Lower leg skin (tissue), 4 donors: ENCODE measurements at places on chromosomes 4 and X. TPM values are rescaled to one million over a fixed set of nuclear protein-coding genes. Genes with fewer than 3 reads are reported as not detected.

- DNase-seq: no peak
Observed at GRCh38 chrX:11908371-11908770, 150.3 kb downstream of the MSL3 start.

GRCh38 chrX:24113181-24113580 lies 36.3 kb upstream of the ZFX start:
- no peak for DNase-seq

The RADX gene
- 1.6 TPM for total RNA-seq

The DCK gene
- 25.7 TPM for total RNA-seq

DNA sequence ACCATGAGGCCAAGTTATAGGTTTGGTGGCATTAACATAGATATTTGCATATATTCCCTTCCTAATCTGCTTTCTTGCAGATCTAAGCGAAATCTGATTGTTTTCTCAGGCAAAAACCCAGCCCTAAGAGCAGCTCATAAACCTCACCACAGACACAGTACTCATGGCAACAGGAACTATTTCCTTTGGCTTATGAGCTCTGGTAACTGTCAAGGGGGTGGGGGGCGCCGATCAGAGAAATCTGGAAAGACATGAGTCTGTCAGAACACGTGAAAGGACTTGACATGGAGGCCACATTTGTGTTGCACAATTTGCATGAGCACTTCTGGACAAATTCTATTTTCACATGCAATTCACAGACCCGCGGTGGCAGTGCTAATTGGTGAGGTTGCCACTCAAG lies 83.7 kb downstream of the MGST2 start:
- no peak for DNase-seq

DNA sequence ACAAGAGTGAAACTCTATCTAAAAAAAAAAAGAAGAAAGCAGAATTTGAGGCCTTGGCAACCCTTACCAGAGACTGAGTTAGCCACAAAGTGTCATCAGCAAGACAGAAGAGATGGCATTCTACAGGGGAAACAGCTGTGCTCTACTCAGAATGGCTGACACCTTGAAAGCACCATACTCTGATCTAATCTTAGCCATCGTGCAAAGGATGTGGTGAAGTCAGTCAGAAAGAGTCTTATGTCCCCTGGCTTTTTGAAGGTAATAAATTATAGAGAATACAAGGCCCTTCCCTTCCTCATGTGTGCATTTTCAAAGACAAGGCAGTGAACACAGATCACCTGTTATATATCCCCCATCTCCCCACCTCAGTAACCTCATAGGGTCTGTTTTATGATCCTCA lies 13.2 kb downstream of the CLNK start:
- DNase-seq: no peak

GRCh38 chrX:19846995-19847790 lies 40.2 kb downstream of the SH3KBP1 start:
- DNase-seq: peak; percentile 87

GRCh38 chr4:5389756-5390310 lies 318.5 kb downstream of the EVC2 start:
- DNase-seq: no peak

The MXRA5 gene
- total RNA-seq: 6.0 TPM

The REPS2 gene
- 4.0 TPM for total RNA-seq

- peak; percentile 69 for DNase-seq
Observed at GRCh38 chr4:8756816-8757215, 114.8 kb downstream of the HMX1 start.

DNA sequence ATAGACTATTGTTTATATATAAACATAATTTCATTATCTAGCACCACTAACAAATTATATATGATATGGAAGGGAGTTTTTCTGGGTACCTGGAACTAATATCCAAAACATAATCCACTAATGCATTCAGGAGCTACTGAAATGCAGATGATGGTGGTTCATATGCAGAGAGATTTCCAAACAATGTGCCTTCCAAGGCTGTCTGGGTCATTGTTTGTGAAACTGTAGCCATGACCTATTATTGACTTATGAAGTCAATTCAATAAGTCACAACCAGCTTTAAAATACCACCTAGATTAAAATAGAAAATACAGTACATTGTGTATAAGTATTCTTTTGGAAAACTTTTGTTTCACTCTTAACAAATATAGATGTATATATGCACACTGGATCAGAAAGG lies 237.0 kb upstream of the PRPS2 start:
- DNase-seq: no peak

The MAGEA1 gene
- not detected for total RNA-seq

DNA sequence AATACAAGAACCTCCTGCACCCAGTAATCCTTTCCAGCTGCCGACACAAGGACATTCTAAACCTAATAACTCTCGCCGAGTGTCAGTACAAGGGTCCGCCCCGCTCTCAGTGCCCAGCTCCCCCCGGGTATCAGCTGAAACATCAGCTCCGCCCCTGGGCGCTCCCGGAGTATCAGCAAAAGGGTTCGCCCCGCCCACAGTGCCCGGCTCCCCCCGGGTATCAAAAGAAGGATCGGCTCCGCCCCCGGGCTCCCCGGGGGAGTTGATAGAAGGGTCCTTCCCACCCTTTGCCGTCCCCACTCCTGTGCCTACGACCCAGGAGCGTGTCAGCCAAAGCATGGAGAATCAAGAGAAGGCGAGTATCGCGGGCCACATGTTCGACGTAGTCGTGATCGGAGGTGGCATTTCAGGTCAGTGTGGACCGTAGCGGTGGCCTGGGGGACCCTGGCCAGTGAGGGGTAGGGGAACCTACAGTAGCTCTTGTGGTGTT lies at the start of gene MAOA:
MAOA (plus strand) TSS at position 295 of the 490 bp plus-strand sequence; CDS start at position 338, 43 bp downstream.
- DNase-seq: peak; percentile 88

The TRAM1L1 gene
- total RNA-seq: 1.3 TPM

GRCh38 chr4:40192114-40193015 lies 4.5 kb upstream of the RHOH start:
- no peak for DNase-seq

- no peak for DNase-seq
Observed at GRCh38 chr4:23373261-23373660, 516.6 kb downstream of the PPARGC1A start.

DNA sequence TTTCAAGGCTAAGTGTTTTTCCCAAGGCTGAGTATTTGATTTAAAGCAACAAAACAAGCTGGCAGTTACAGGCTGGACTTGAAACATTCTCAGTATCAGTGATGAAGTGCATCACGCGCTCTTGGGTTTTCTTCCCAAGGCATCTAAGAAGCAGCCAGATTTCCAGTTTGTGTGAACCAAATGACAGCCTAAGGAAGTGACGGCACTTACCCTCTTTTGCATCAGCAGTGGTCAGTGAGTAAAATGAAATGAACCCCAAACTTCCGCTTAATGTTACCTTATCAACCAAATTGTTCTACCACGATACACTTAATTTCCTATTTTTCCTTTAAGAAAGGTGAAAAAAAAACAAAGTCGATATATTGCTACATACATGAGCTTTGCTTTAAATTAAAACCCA lies 15.8 kb upstream of the GYPE start:
- no peak for DNase-seq

The SPANXA1 gene
- total RNA-seq: not detected

The EGFL6 gene
- 0.32 TPM for total RNA-seq

The SPANXD gene
- total RNA-seq: not detected

The KIAA0232 gene
- 19.2 TPM for total RNA-seq

DNA sequence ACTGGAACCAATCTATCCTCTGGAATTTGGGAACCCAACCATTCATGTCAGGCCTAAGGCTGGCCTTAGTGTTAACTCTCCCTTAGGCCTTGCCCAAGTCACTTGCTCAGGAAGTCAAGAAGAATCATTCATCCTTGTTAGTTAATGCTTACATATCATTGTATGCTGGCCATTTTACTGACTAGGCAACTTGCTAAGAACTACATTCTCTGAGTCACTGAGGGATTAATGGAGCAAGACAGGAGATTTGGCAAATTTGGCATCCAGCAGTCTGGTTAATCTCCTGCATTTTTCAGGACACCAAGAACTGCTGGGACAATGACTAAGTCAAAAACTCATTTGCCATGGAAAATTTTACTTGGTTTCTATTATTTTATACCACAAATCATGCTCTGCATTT lies 115.8 kb upstream of the DDIT4L start:
- no peak for DNase-seq

GRCh38 chrX:2627272-2627867 lies 63.7 kb upstream of the CD99 start:
- no peak for DNase-seq

The HEPH gene
- total RNA-seq: 19.6 TPM

The OPRPN gene
- not detected for total RNA-seq

The DMP1 gene
- total RNA-seq: not detected

DNA sequence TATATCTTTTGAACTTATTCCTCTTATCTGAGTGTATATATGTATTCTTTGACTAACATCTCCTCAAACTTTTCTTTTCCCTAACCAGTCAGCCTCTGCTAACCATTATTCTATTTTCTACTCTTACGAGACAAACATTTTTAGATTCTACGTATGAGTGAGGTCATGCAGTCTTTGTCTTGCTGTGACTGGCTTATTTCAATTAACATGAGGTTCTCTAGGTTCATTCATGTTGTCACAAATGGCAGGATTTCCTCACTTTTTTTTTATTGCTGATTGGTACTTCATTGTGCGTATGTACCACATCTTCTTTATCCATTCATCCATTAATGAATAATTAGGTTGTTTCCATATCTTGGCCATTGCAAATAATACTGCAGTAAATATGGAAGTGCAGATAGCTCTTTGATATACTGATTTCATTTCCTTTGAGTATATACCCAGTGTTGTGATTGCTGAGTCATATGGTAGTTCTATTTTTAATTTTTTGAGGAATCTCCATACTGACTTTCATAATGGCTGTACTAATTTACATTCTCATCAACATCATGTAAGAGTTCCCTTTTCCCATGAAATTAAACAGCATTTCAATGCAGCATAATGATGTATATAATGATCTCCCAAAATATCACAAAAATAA lies 80.1 kb downstream of the HS3ST1 start:
- no peak for DNase-seq

The PPID gene
- total RNA-seq: 18.6 TPM

DNA sequence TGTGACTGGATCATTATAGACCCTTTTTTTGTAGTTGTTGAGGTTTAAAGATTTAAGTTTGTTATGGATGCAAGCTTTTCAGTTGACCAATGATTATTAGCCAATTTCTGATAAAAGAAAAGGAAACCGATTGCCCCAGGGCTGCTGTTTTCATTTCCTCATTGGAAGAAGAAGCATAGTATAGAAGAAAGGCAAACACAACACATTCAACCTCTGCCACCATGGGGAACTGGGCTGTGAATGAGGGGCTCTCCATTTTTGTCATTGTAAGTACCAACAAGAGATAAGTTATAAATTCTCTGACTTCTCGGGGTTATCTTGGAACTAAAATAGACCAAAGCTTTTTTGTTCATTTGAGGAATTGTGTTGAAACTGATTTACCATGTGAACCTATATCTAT lies at the start of gene CYBB:
CYBB (plus strand) TSS at position 203 of the 400 bp plus-strand sequence; CDS start at position 222, 19 bp downstream.
- no peak for DNase-seq

The LAS1L gene
- total RNA-seq: 27.2 TPM

DNA sequence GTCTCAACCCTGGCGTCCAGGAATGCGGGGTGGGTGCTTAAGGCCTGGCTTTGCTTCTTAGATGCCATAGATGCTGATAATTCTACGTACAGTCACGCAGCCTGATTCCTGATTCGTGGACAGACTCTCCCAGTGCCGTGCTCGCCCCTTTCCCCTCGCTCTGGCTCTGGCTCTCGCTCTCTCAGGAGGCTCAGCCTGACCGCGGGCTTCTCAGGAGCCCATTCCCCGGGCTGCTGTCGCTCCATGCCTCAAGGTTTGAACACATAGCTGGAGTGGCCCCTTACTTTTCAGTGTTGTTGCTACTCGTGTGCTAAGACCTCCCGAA lies 59.2 kb upstream of the ZC4H2 start:
- no peak for DNase-seq

DNA sequence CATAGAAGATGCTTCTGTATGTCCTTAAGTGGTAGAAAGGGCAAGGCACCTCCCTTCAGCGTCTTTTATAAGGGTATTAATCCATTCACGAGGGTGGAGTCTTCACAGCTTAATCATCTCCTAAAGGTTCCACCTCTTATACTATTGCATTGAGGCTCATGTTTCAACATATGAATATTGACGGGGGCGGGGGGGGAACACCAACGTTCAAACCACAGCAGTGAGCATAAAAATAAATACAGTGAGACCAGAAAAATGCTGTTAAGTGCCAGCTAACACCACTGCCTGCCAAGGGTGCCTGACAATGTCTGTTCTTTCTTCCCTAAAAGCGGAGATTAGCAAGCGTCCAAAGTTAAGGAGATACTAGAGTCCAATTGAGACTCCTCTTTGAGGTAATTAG lies 323.3 kb downstream of the STK32B start:
- no peak for DNase-seq

The SHROOM3 gene
- total RNA-seq: 88.8 TPM

The UGT2B10 gene
- total RNA-seq: not detected

GRCh38 chr4:159015841-159016240 lies 87.0 kb upstream of the RAPGEF2 start:
- no peak for DNase-seq

- no peak for DNase-seq
Observed at GRCh38 chrX:140764401-140764919, 54.9 kb downstream of the LINC00632 start.

The EDNRA gene
- 10.3 TPM for total RNA-seq

DNA sequence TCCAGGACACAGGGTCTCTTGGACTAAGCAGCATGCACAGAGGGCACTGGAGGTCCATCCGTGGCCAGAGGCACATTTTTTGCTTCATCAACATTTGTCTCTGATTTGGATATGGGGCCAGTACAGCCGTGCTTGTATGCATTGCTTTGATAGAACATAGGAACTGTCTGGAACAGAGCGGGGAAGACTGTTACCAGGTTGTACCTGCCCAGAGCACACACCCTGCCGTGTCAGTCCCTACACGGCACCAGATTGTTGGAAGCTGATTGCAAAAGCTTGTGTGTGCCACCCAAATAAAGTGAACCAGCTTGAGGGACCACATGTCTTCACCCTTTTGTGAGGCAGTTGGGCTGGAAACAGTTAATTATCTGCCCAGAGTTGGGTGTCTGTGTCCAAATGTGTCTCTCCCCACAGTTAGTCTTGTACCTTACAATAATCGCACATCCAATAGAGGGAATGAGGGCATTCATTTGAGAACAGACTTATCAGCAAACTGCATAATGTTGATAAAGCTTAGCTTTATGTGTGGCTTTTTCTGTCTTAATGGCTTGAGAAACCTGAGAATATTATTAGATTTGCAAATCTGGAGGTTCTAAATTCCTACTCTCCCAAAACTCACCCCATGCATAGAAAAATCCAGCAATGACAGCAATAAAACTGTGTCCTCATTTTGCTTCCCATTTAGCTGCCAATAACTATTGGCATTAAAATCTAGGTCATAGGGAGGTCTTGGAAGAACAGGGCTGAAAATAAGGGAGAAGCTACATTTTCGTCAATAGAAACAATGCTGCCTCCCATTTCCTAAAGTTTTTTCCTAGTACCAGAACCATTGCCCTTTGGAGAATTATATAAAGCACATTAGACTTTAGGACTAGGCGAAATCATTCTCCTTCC lies 21.2 kb downstream of the KLF3 start:
- DNase-seq: no peak

DNA sequence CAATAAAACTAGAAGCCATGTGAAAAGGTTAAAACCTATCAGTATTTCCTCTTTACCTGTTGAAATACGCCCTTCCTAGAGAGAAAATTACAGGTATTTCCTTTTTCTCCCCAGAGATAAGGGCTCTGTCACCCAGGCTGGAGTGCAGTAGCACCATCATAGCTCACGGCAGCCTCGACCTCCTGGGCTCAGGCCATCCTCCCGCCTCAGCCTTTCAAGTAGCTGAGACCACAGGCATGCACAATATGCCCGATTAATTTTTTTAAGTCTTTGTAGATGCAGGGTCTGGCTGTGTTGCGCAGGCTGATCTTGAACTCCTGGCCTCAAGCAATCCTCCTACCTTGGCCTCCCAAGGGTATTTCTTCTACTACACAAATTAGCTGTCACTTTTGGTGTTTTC lies 154.4 kb downstream of the HNRNPD start:
- no peak for DNase-seq
